Hematopoietic multipotent progenitor cell (in vitro differentiated cells): ENCODE measurements at places on chromosomes 2 and 18.

- DNase-seq: no peak
Observed at GRCh38 chr18:5057386-5058348, 139.4 kb downstream of the AKAIN1 start.

GRCh38 chr2:71686781-71687180 is 233.4 kb downstream of the DYSF start:
- no peak for DNase-seq

GRCh38 chr18:79570266-79571201 is 109.1 kb upstream of the CTDP1 start:
- peak; percentile 34 for DNase-seq

- DNase-seq: no peak
Observed at GRCh38 chr2:75595541-75596395, 35.0 kb upstream of the EVA1A start.

GRCh38 chr2:164335947-164336346 is 285.3 kb downstream of the GRB14 start:
- no peak for DNase-seq

DNA sequence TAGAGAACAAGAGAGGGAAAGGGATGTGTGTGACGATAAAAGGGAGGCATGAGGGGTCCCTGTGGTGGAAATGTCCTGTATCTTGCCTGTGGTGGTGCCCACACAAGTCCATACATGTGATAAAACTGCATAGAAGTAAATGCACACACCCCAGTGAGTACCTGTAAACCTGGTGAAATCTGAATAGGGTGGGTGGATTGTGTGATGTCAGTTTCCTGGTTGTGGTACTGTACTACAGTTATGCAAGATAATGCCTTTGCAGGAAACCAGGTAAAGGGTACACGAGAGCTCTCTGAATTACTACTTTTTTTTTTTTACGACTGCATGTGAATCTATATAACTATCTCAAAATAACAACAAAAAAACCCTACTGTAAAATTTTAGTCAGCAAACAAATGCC is 22.1 kb downstream of the SERPINE2 start:
- no peak for DNase-seq

GRCh38 chr2:62348700-62349099 is 152.8 kb downstream of the B3GNT2 start:
- no peak for DNase-seq

- no peak for DNase-seq
Observed at GRCh38 chr2:207670887-207671286, 40.6 kb upstream of the CCNYL1 start.
